ENCODE measurements at places on chromosomes 16 and 17.
A peak's percentile ranks its signal among the peaks of the same experiment; 100 is the strongest.

GRCh38 chr16:82042846-82043245, 7.8 kb downstream of the HSD17B2 start:
- no peak for DNase-seq

GRCh38 chr16:12144355-12144754, 167.8 kb downstream of the SNX29 start:
- no peak for DNase-seq

DNA sequence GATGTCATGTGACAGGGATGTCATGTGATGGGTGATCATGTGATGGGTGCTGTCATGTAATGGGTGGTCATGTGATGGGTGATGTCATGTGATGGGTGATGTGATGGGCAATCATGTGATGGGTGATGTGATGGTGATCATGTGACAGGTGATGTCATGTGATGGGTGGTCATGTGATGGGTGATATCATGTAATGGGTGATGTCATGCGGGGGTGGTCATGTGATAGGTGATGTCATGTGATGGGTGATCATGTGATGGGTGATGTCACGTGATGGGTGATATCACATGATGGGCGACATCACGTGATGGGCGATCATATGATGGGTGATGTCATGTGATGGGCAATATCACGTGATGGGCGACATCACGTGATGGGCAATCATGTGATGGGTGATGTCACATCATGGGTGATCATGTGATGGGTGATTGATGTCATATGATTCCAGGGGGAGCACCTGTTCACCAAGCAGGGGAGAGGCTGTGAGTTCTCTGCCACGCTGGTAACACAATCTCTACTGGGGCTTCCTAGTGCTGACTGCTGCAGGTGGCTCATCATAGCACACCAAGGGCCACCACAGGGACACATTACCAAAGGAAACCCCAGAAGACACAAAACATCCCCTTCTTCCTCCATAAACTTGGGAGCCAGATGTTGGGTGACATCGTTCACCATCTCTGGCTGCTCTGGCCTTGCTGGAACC, 16.5 kb downstream of the CD300LB start:
- DNase-seq, result no peak

DNA sequence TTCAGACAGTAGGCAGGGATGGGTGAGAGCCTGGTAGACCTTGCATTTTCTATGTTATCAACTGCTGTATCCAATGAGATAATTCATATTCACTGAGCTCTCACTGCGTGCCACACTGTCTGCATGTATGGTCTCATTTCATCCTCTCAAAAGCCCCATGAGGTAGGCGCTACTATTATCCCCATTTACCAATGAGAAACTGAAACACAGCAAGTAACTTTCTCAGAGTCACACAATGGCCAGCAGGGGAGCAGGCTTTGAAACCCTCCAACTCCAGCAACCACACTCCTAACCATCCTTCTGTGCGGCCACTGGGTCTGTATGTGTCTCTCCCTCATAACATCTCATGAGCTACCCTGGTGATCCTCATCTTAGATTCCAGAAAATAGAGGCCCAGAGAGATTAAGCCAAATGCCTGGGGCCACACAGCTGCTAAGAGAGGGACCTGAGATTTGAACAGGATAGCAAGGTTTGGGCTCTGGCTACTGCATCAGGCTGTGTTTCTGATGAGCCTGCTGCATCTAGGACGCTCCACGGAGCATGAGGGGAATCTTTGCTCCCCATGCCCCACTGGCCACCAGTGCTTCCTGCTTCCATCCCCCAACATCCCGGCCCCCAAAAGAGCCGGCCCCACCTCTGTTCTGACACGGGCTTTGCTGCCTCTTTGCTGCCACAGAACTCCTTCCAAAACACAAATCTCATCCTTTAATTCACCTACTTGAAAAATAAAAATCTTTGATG, 3.2 kb downstream of the CCR7 start:
- DNase-seq, result no peak

- no peak for DNase-seq
Observed at GRCh38 chr16:47939680-47940079, 216.1 kb downstream of the ABCC12 start.

GRCh38 chr17:61416540-61417363, 17.1 kb downstream of the TBX2 start:
- peak; percentile 46 for DNase-seq

GRCh38 chr16:22141767-22142166, 20.5 kb upstream of the SDR42E2 start:
- no peak for DNase-seq

- DNase-seq, result no peak
Observed at GRCh38 chr16:87570938-87571867, 31.1 kb upstream of the JPH3 start.

- no peak for DNase-seq
Observed at GRCh38 chr17:38653230-38653629, 21.5 kb downstream of the EPOP start.

DNA sequence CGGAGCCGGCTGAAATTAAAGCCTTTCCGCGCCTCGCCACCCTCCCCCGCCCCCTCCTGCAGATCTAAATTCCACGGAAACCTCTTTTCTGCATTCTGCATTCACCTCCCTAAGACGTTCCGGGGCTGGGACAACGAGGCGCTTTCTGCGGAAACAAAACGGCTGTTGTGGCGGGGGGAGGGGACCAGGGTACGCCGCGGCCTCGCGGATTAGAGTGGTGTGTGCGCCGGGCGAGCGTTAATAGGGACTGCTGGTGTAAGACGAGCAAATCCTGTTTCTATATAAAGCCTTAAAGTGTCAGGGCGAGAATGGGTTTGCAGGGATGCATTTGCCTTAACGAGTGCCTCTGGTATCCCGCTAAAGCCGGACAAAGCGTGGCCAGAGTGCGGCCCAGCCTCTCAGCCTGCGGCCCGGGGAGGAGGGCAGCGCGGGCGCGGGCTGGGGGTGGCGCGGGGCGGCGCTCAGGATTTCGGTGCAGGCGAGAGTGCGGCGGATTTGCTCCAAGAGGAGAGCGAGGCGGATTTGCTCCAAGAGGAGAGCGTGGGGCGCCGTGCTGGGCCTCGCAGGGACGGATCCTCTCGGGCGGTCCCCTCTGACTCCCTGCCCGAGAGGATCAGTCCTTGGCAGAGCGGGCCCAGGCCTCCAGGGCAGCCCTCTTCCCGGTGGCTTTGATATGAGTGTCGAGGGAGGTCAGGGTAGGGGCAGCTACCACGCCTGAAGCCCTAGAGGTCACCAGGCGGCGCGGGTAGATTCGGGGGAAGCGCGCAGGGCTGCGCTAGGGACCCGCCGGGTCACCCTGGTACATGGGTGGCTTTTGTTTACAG, 5.1 kb downstream of the BAHCC1 start:
- no peak for DNase-seq

DNA sequence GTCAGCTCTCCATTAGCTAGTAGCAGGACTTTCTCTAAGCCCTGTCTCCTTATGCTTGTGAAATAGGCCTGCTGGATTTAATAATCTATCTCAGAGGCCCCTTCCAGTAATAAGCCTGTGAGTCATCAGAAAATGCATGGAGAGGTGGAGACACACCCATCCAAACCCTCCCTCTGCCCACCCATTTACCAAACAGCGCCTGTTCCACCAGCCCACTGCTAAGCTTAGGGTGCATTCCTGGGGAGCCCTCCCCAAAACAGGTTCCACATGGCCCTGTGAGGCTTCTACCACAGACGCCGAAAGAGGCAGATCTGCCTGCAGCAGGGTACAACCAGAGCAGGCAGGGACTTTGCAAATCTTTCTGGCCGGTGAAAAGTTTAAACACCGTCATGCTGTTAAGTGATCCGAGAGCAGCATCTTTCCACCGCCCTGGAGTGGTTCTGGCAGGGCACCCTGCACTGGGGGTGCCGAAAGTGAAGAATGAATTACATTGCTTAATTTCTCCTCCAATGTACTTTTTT, 99.3 kb downstream of the GAS7 start:
- no peak for DNase-seq

DNA sequence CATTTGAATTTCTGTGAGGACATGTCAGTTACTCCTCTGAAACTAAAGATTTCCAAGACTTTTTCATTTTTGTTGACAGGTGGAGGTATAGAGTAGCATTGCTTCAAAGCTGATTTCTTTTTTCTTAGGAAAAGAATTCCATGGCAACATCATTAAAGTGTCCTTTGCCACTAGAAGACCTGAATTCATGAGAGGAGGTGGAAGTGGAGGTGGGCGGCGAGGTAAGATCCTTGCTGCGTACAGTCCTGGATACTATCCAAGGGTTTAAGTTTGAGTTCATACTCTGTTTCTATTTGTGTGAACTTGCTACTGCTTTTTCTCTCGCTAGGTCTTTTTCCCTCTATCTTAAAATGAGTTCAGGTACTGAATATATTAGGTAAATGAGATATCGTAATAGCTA, 26.5 kb downstream of the HEATR9 start:
- DNase-seq, result no peak

- DNase-seq, result peak; percentile 51
Observed at GRCh38 chr17:77542551-77543490, 402.1 kb downstream of the SEC14L1 start.

DNA sequence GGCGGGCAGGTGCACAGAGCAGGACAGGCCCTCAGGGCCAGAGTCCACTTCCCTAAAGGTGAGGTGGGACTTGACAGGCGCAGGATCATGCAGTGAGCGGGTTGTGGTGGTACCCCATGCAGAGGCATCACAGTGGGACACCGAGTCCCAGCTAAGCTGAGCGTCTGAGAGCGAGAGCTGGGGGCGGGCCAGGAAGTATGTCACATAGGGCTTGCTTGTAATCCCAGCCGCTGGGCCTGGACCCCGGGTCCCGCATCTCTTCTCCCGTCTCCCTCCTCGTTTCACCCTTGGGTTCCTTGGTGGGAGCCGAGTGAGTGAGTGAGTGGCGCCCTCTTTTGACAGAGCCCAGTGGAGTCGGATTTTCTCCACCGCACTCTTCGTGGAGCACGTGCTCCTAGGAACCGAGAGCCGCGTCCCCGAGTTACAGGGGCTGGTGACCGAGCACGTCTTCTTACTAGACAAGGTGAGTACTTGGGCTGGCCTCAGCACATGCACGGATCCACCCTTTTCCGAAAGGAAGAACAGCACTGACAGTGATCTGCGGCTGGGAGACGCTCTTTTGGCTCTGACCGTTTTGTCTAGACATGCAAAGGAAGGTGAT, 50.8 kb upstream of the ENDOV start:
- no peak for DNase-seq

- no peak for DNase-seq
Observed at GRCh38 chr16:7452090-7452489, 119.4 kb downstream of the RBFOX1 start.

- no peak for DNase-seq
Observed at GRCh38 chr16:66308096-66308495, 58.4 kb upstream of the CDH5 start.

DNA sequence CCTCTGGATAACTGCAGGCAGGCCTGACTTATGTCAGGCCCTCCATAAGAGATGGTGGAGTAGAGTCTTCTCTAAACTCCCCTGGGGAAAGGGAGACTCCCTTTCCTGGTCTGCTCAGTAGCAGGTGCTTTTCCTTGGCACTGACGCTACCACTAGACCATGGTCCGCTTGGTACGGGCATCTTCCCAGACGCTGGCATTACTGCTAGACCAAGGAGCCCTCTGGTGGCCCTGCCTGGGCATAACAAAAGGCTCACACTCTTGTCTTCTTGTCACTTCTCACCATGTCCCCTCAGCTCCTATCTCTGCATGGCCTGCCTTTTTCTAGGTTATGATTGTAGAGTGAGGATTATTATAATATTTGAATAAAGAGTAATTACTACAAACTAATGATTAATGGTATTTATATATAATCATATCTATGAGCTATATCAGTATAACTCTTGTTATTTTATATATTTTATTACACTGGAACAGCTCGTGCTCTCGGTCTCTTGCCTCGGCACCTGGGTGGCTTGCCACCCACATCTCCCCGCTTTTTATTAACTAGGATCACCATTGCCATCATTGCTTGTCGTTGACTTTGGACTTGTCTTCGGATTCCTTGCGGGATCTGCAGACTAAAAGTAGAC, 59.8 kb upstream of the ARL4D start:
- peak; percentile 12 for DNase-seq

DNA sequence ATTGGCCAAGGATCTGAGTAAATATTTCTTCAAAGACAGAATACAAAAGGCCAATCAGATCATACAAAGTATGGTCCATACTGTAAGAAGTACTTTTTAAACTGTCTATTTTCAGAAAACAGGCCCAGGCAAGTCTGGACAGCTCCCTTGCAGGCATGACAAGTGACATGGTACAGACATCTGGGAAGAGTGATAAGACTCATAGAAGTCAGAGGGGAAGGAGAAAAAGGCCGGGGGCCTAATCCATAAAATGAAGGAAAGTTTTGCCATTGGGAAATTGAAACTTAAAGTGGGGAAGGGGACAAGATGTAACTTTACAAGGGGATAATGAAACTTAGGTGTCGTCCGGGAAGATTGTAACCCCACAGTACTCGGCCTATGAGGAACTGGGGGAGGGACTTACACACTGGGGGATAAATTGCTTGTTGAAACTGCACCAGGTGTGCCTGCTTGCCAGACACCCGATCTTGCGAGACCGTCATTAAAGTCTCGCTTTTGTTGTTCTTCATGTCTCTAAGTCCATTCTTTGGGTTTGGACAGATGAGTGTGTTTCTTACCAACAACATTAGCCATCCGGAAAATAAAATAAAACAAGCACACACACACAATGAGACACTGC, 684.0 kb downstream of the CDH11 start:
- DNase-seq, result no peak

- DNase-seq, result no peak
Observed at GRCh38 chr16:56530872-56531271, 11.0 kb upstream of the BBS2 start.

DNA sequence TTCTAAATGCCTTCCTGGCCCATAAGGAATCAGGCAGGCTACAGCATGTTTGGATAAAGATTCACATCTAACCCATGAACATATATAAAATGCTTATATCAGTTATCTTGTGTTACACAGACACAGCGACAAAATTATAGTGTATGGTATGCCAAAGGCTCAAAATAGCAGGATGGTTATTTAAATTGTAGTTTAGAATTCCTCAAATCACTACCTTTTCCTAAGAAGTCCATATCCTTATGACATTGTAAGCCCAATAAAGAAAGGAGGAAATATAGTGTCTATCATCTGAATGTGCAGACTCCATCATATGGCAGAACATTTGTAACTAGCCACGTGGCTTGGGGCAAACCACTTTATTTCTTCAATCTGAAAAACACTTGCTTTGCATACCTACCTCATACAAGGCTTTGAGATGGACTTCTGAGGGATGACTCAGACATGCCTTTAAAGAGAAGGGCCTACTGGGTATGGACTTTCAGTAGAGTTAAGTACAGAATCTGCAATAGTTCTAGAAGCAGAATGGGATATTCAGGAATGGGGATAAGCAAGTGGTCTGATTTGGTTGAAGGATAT, 12.1 kb upstream of the DHX8 start:
- DNase-seq, result no peak

GRCh38 chr16:59859676-59860402, 1125.7 kb upstream of the GOT2 start:
- no peak for DNase-seq
